ENCODE measurements at places on chromosomes 5 and 9.

DNA sequence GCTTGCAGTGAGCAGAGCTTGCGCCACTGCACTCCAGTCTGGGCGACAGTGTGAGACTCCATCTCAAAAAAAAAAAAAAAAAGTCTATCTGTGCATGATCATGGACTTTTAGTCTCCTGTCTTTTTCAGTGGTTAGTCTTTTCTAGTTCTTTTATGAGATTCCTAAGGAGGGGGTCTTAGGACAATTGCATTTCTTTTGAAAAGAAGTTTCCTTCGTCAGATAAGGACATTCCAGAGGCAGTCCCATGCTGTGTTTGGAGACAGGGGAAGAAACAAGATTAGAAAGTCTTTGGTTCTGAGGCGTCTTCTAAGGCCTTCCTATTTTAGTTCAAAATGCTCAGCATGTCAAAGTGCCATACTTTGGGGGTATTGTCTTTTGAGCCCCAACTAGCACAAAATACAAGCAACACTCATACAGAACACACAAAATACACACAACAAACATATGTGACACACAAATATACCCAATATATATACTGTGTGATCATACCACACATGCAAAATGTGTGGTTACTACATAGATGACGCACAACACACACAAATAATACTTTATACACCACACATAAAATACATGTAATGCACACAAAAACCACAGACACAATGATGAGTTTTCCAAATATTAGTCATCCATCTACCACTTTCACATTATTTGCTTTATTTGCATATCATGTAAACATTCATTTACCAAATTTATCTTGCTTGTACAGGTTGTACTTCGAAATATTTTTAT is 394.5 kb downstream of the SPATA31D1 start:
- H3K4me3 ChIP-seq, result no peak overlapping the region
- no peaks in the 10 kb centered on the region for H3K27me3 ChIP-seq
- H3K27ac ChIP-seq, result no peak overlapping the region
- DNase-seq, result no peak
- peaks cover 4% of the 10 kb centered on the region for H3K36me3 ChIP-seq
- H3K4me1 ChIP-seq, result no peaks in the 10 kb centered on the region

DNA sequence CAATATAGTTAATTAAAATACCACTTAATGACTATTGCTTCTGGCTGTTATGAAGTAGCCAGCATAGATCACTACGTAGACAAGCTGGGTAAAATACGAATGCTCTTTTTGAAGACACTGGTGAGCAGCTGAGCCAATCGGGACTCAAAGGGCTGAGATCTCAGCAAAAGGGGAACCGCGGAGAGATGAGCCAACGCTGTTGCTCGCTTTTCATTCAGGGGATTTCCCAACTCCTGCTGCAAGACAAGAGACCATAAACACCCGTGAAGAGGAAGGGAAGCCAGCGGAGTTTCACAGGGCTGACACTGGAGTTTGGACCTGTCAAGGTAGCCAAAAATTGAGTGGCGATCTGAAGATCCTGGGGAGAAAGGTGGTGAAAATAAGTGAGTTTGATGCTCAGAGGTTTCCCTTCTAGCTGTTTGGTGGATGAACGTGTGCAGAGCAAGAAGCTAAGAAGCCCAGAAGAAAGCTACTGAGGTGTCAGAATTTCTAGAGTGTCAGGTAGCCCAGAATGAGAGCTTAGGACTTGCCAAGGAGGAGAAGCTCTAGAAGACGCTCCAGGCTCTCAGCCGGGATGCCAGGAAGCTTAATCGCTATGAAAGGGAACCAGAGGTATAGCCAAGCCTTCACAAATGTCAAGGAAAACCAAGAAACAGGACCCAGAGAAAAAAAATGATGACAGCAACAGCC is 79.6 kb upstream of the RNU6ATAC start:
- DNase-seq, result peak; percentile 70
- peak overlapping the region; percentile 64 for H3K4me3 ChIP-seq
- H3K27ac ChIP-seq, result peak overlapping the region; percentile 52

- peaks cover 14% of the 10 kb centered on the region for H3K4me1 ChIP-seq
- no peak overlapping the region for H3K27ac ChIP-seq
- no peak for DNase-seq
- H3K36me3 ChIP-seq, result no peaks in the 10 kb centered on the region
Measured at GRCh38 chr9:97859346-97859745, 6.3 kb downstream of the FOXE1 start.

DNA sequence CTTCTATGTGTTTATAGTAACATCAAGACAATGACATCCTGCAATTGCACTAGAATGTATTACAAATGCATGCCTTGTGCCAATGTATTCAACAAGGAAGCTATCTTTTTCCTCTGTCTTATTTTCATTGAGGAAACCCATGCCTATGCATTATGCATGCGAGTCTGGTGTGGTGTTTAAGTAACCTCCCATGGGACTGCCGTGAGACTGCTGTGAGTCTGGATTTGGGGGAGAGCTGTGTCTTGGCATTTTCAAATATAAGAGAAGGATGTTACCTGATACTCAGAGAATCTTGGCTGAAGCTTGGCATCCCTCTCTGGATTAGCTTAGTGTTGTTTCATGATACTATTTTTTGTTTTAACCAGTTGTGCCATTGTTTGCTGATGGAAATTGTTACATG is 98.3 kb downstream of the F2RL2 start:
- no peaks in the 10 kb centered on the region for H3K36me3 ChIP-seq
- DNase-seq, result no peak
- peaks cover 9% of the 10 kb centered on the region for H3K4me1 ChIP-seq

DNA sequence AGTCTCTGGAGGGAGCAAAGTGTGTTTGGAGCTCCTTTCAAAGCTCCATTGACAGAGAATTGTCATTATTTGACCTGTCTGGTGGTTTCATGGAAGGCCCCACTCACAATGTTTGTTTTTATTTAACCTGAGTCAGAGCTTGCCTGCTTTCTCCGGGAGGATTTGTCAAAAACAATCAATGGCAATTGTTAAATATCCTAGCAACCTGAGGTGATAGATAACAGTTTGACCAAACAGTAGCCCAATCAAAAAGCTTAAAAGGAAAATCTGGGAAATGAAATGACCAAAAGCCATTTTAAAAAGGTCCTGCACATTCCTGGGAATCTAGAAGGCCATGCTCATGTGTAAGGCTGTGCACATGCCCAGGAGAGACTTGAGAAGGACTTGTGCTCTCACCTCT is 177.2 kb upstream of the POC5 start:
- H3K36me3 ChIP-seq, result no peaks in the 10 kb centered on the region
- no peaks in the 10 kb centered on the region for H3K27me3 ChIP-seq
- no peak overlapping the region for H3K4me3 ChIP-seq
- no peak overlapping the region for H3K27ac ChIP-seq
- DNase-seq, result no peak

- H3K27me3 ChIP-seq, result no peaks in the 10 kb centered on the region
- H3K27ac ChIP-seq, result no peak overlapping the region
- DNase-seq, result no peak
- H3K4me1 ChIP-seq, result peaks cover 3% of the 10 kb centered on the region
- no peak overlapping the region for H3K4me3 ChIP-seq
Measured at GRCh38 chr5:107964722-107965121, 294.0 kb upstream of the EFNA5 start.

DNA sequence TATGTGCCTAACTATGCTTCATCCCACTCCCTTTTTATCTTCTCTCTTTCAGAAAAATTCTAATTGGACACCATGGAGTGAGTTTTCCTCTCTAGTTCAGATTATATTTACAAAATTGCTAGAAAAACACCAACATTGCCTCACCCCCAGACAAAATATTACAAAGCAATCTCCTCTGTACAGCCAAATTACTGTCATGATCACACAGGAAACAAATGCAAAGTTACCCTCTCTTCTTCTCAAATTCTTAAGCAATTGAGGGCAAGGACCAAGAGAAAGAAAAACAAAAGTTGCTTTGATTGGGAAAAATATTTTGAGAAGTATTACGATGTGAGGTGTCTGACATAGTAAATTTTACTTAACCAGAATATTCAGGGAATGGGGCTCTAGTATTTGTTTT is 30.8 kb upstream of the ABCA1 start:
- H3K4me3 ChIP-seq, result no peak overlapping the region
- H3K27me3 ChIP-seq, result peaks cover 16% of the 10 kb centered on the region
- H3K4me1 ChIP-seq, result peaks cover 5% of the 10 kb centered on the region
- no peak overlapping the region for H3K27ac ChIP-seq

DNA sequence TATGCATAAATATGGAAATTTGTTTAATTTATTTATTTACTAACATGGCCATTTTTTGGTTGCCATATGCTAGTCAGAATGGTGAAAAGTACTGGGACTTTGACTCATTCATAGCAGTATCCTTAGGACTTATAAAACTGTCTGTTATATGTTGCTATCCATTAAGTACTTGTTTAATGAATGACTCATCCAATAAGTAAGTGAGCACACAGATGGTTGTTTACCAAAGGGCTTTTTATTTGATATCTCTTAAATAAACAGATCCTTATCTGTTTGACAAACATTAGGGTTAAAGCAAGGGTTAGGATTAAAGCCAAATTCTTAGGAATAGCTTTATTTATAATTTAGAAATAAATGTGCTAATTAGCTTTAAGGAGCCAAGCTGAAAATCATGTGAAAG is 183.4 kb downstream of the FBXO4 start:
- no peak overlapping the region for H3K27ac ChIP-seq
- no peaks in the 10 kb centered on the region for H3K4me1 ChIP-seq
- H3K4me3 ChIP-seq, result no peak overlapping the region
- DNase-seq, result no peak

GRCh38 chr5:54021431-54022164 is 288.8 kb downstream of the ARL15 start:
- no peak overlapping the region for H3K27ac ChIP-seq
- peaks cover 4% of the 10 kb centered on the region for H3K4me1 ChIP-seq
- no peak for DNase-seq
- H3K27me3 ChIP-seq, result no peaks in the 10 kb centered on the region

GRCh38 chr9:71552480-71552879 is 215.8 kb downstream of the CEMIP2 start:
- DNase-seq, result no peak
- H3K4me1 ChIP-seq, result peaks cover 8% of the 10 kb centered on the region
- no peak overlapping the region for H3K4me3 ChIP-seq
- peaks cover 26% of the 10 kb centered on the region for H3K27me3 ChIP-seq
- no peaks in the 10 kb centered on the region for H3K36me3 ChIP-seq

GRCh38 chr9:88531920-88532698 is 2.9 kb upstream of the NXNL2 start:
- peaks cover 21% of the 10 kb centered on the region for H3K4me1 ChIP-seq
- no peaks in the 10 kb centered on the region for H3K36me3 ChIP-seq
- H3K27me3 ChIP-seq, result peaks cover 81% of the 10 kb centered on the region
- H3K27ac ChIP-seq, result peak overlapping the region; percentile 51
- H3K4me3 ChIP-seq, result no peak overlapping the region

GRCh38 chr5:175215906-175216305 is 228.1 kb downstream of the DRD1 start:
- no peak overlapping the region for H3K4me3 ChIP-seq
- H3K36me3 ChIP-seq, result no peaks in the 10 kb centered on the region

GRCh38 chr9:34549407-34549732 is 26.6 kb upstream of the ENHO start:
- H3K27me3 ChIP-seq, result peaks cover 71% of the 10 kb centered on the region
- no peak overlapping the region for H3K27ac ChIP-seq
- no peak overlapping the region for H3K4me3 ChIP-seq
- no peaks in the 10 kb centered on the region for H3K4me1 ChIP-seq
- H3K36me3 ChIP-seq, result no peaks in the 10 kb centered on the region
- DNase-seq, result no peak

DNA sequence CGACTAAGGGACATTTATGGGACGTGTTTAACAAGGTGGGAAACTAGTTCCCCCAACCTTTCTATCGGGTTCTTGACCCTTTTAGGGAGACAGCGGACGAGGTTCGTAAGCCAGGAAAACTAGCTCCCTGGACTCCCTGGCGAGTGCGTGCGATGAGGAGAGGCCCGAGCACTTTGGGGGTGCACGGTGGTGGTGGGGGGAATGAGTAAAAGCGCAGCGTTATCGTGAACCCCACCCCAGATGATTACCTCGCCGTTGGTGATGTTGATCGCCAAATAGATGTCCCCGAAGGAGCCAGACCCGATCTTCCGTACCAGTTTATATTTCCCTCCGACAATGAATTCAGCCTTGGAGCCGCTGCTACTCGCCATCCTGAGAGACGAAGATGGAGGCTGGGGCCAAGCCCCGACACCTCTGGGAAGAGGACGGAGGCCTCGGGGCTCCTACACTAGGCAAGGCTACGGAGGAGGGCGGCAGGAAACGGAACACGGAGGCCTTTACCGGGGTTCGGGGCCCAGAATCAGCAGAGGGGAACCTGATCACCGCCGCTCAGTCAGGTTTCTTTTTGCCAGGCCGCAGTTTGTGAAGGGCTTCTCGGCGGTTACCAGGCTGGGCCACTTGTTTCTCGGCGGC is 529 bp downstream of the CSNK1A1 start:
- H3K4me1 ChIP-seq, result peaks cover 43% of the 10 kb centered on the region
- no peak for DNase-seq
- peak overlapping the region; percentile 97 for H3K4me3 ChIP-seq
- H3K27ac ChIP-seq, result peak overlapping the region; percentile 99
- H3K27me3 ChIP-seq, result no peaks in the 10 kb centered on the region
- H3K36me3 ChIP-seq, result peaks cover 47% of the 10 kb centered on the region

GRCh38 chr9:81522716-81523551 is 166.4 kb downstream of the TLE1 start:
- no peaks in the 10 kb centered on the region for H3K36me3 ChIP-seq
- H3K4me1 ChIP-seq, result peaks cover 28% of the 10 kb centered on the region
- H3K4me3 ChIP-seq, result peak overlapping the region; percentile 60

- H3K36me3 ChIP-seq, result no peaks in the 10 kb centered on the region
- H3K4me3 ChIP-seq, result no peak overlapping the region
- DNase-seq, result no peak
Measured at GRCh38 chr5:58048185-58048925, 411.5 kb downstream of the PLK2 start.

- H3K27ac ChIP-seq, result no peak overlapping the region
- no peak for DNase-seq
- peaks cover 6% of the 10 kb centered on the region for H3K4me1 ChIP-seq
- no peak overlapping the region for H3K4me3 ChIP-seq
Measured at GRCh38 chr5:180739271-180739670, 587 bp downstream of the OR2Y1 start.

DNA sequence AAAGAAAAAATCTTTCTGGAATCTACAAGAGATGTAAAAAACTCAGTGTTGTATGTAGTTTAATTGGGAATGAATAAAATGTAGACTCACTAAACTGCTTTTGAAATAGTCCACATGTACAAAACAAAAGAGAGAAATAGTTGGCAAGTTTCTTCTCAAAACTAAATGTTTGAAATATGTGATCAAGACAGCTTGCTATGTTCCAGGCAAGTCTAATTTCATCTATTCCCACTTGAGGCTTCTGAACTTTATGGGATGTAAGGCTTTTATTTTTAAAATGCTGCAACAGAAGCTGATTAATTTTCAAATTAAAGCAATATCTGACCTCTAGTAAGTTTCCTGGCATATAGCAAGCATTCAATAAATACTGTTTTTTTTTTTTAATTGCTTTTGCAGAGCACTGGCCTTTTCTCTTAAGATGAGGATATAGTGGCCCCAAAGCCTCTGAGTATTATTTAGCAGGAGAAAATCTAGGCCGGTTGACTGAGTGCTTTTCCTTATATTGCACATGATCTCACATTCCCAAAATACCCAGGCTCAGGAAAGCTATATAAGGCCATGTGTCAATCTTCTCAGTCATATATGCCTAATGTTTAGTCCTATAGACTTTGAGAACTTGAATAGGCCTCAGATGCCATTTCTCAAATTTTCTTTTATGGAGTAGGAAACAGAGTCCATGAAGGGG is 183.2 kb downstream of the NTRK2 start:
- no peak overlapping the region for H3K4me3 ChIP-seq
- H3K4me1 ChIP-seq, result peaks cover under 1% of the 10 kb centered on the region
- no peaks in the 10 kb centered on the region for H3K36me3 ChIP-seq
- no peak for DNase-seq
- H3K27me3 ChIP-seq, result peaks cover 1% of the 10 kb centered on the region

All from stimulated activated naive B cell treated with anti-CD40 and anti-IgM and Interleukin-4, amounts not matched to agents 10 μg/mL and 1 μg/mL and 100 μg/mL, for 72 hours (primary cell).